ENCODE measurements at places on chromosomes 4 and X. TPM values are rescaled to one million over a fixed set of nuclear protein-coding genes. Genes with fewer than 3 reads are reported as not detected.
A peak's percentile ranks its signal among the peaks of the same experiment; 100 is the strongest.

DNA sequence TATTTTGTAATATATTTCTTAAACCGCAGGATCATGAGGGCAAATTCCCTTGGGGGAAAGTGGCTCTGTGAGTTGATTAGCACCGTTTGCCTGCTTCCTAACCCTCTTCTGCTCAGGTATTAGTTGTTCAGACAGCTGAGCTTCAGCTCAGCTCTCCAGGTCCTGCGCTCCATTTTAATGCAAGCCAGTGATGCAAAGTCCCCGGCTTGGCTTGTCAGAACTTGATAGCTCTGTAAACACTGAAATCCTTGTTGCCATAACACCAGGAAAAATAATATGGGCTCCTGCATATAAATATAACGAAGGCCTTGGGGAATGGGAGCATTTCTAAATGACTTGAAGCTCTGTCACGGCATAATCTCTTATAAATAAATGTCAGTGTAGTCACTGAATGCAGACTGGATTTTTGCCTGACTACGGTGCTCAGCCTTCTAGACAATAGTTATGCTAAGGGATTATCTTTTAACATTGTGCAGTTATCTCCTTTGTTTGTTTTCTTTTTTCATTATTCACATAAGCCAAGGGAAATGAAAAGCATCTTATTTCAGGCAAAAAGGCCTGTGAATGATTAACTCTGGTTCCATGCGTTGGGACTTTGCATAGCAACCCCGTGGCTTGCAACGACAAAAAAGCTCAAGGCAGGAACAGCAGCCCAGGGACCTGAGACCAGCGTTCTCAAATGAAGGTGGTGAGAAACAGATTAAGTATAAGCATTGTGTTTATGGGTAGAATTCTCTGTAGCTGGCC lies 253.2 kb downstream of the SPRY1 start:
- H3K27me3 ChIP-seq: no peaks in the 10 kb centered on the region
- H3K4me1 ChIP-seq: peaks cover 7% of the 10 kb centered on the region
- DNase-seq: peak; percentile 91
- no peaks in the 10 kb centered on the region for H3K36me3 ChIP-seq
- peak overlapping the region; percentile 52 for H3K27ac ChIP-seq
- H3K4me3 ChIP-seq: peak overlapping the region; percentile 47

Gene MAGEA10
- not detected for polyA plus RNA-seq

Gene SPOCK3
- 0.84 TPM for polyA plus RNA-seq

DNA sequence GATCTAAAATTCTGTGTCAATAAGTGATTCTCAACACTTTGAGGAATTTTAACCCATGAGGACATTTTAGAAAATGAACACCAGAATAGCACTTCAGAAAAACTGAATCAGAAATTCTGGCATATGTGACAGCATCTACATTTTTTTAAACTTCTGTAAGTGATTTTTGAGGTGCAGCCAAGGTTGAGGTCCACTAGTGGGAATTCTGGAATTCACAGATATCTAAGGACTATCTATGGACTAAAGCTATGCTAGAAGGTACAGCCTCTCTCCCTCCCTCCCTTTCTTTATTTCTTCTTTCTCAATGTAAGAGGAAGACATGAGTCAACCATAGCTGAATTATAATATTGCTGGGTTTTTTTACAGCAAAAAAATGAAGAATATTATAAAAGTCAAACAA lies 508.2 kb upstream of the ATOH1 start:
- H3K4me1 ChIP-seq: no peaks in the 10 kb centered on the region
- no peak for DNase-seq
- H3K27me3 ChIP-seq: no peaks in the 10 kb centered on the region
- no peaks in the 10 kb centered on the region for H3K36me3 ChIP-seq

Gene FAM184B
- 0.39 TPM for polyA plus RNA-seq

GRCh38 chr4:119172223-119172622 lies 36.6 kb downstream of the MYOZ2 start:
- DNase-seq: no peak
- no peak overlapping the region for H3K4me3 ChIP-seq
- no peaks in the 10 kb centered on the region for H3K36me3 ChIP-seq
- no peak overlapping the region for H3K27ac ChIP-seq

DNA sequence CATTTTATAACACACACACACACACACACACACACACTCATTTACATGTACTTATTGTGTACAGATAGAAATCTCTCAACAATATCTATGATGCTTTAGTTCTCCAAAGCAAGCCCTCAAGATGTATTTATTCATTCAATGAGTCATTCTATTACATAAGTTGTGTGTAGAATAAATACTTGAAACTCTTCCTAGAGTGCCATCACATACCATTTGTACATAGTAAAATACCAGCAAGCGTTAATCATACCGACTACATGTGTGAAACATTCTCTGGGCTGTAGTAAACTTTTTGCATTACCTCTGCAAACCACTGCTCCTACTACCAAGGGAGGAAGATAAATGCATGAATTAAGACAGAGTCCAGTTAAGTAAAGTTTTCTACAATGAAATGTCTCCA lies 70.9 kb downstream of the EPHA5 start:
- H3K4me3 ChIP-seq: no peak overlapping the region
- H3K36me3 ChIP-seq: no peaks in the 10 kb centered on the region
- DNase-seq: no peak
- no peaks in the 10 kb centered on the region for H3K4me1 ChIP-seq
- no peak overlapping the region for H3K27ac ChIP-seq
- H3K27me3 ChIP-seq: no peaks in the 10 kb centered on the region

Gene EPHA5
- polyA plus RNA-seq: not detected

DNA sequence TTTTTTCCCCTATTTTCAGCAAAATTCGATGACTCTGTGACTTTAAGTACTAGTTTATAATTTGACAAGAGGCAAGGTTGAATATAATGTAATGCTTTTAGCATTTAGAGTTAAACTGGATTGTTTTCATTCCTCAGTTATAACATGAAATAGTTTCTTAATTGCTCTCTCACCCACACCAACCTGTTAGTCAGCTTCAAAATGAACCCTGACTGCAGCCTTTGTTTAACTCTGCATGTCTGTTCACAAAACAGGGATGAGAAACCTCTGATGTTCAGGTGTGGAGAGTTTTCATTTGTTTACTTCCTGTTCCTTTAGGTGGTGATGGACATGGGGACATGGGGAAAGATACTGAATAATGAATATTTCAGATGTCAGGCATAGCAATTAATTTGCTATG lies 49.9 kb upstream of the MND1 start:
- no peaks in the 10 kb centered on the region for H3K27me3 ChIP-seq
- DNase-seq: peak; percentile 52
- no peak overlapping the region for H3K27ac ChIP-seq
- peaks cover 6% of the 10 kb centered on the region for H3K36me3 ChIP-seq
- no peak overlapping the region for H3K4me3 ChIP-seq
- peaks cover 4% of the 10 kb centered on the region for H3K4me1 ChIP-seq

Gene PCDH19
- 0.75 TPM for polyA plus RNA-seq

Gene EFHC2
- polyA plus RNA-seq: 1.6 TPM

DNA sequence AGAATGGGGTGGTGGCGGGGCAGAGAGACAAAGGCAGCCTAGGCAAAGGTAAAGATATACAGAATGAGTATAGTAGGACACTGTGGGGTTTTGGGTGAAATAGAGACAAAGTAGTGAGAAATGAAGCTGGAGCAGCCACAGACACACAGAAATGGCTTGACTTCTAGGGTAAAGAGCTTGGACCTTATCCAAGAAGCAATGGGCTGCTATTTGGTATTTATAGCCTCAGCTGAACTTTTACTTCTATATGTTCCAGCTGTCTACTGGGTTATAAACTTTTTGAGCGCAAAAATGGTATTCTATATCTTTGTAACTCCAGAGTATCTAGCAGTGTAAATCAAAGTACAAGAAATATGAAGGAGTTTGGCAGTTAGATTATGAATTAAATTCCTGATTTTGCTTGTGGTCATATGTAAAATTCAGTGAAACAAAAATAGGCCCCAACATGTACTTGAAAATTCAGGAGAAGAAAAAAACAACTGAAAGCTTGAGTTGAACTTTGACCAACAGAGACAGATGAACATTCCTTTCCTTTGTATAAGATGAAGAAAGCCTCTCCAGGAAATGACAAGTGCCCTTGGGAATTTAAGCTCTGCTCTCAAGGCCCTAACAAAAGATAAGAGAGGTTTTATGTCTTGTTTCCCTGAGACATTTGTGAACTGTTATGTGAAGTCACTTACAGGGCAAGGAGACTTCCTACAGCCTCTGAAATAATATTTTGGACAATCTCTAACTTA lies 354.1 kb downstream of the CHIC1 start:
- H3K4me1 ChIP-seq: no peaks in the 10 kb centered on the region
- no peak overlapping the region for H3K27ac ChIP-seq
- no peaks in the 10 kb centered on the region for H3K36me3 ChIP-seq
- peaks cover 5% of the 10 kb centered on the region for H3K27me3 ChIP-seq
- peak; percentile 52 for DNase-seq
- no peak overlapping the region for H3K4me3 ChIP-seq

Gene FRG2
- polyA plus RNA-seq: not detected

DNA sequence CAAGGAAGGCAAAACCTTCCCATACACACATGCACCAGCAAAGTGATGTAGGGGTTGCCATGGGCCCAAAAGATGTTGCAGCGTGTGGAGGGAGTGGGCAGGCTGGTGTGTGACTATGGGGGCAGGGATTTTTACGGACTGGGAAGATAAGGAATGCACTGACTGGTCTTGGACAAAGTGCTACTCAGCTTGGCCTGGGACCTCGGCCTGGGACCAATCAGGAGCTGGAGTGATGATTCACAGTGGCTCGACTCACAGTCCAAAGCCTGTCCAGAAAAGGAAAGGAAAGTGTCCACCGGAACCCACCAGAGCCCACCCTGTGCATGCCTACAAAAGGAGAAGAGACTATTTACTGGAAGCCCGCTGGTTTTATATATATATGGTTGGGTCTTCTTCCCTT lies 567.0 kb upstream of the GNPDA2 start:
- H3K36me3 ChIP-seq: no peaks in the 10 kb centered on the region
- H3K27ac ChIP-seq: no peak overlapping the region
- no peaks in the 10 kb centered on the region for H3K27me3 ChIP-seq
- DNase-seq: no peak
- H3K4me1 ChIP-seq: no peaks in the 10 kb centered on the region

Gene PPEF1
- 0.92 TPM for polyA plus RNA-seq

- peak; percentile 85 for DNase-seq
- no peaks in the 10 kb centered on the region for H3K36me3 ChIP-seq
- H3K27ac ChIP-seq: no peak overlapping the region
- peaks cover 23% of the 10 kb centered on the region for H3K4me1 ChIP-seq
Measured at GRCh38 chr4:30718021-30718542, 2.1 kb upstream of the PCDH7 start.

GRCh38 chr4:127486248-127486647 lies 146.5 kb upstream of the INTU start:
- no peak for DNase-seq
- H3K4me3 ChIP-seq: no peak overlapping the region
- no peak overlapping the region for H3K27ac ChIP-seq
- no peaks in the 10 kb centered on the region for H3K27me3 ChIP-seq

- DNase-seq: no peak
- H3K27ac ChIP-seq: no peak overlapping the region
- H3K27me3 ChIP-seq: no peaks in the 10 kb centered on the region
- no peaks in the 10 kb centered on the region for H3K4me1 ChIP-seq
- H3K4me3 ChIP-seq: no peak overlapping the region
Measured at GRCh38 chr4:16977081-16977480, 78.6 kb upstream of the LDB2 start.

GRCh38 chrX:19372547-19373331 lies 29.0 kb downstream of the PDHA1 start:
- H3K27ac ChIP-seq: no peak overlapping the region
- no peaks in the 10 kb centered on the region for H3K36me3 ChIP-seq
- peak overlapping the region; percentile 34 for H3K4me3 ChIP-seq
- peak; percentile 70 for DNase-seq

DNA sequence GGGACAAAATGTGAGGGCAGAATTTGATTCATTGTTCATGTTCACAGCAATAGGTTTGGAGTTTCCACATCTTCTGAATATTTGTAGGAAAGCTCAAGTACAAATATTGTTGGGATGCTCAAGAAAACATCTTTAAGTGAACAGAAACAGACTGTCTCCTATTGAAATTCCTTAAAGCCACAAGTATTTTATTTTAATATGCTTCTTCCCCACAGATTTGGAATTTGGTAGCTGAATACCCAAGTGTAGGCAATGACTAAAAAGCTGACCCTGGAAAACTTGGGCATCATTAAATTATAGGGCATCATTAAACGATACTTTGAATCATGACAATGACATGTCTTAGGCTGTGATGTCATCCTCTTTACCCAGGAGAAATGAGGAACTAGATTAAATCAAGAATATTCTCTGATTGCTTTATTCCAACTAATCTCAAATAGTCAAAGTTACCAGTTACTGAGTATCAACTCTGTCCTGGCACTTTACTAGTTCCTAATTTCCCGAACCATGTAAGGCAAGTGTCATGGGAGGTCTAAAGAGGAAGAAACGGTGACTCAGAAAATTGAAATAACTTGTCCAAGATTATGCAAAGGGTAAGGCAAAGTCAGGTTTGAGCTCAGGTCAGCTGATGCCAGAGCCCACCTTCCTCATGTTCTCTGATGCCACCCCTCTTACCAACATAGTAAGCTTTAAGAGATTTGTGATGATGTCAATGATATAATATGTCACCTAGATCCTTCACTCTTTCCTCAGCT lies 223.1 kb upstream of the LEF1 start:
- H3K27ac ChIP-seq: no peak overlapping the region
- no peaks in the 10 kb centered on the region for H3K27me3 ChIP-seq
- H3K36me3 ChIP-seq: no peaks in the 10 kb centered on the region
- H3K4me1 ChIP-seq: no peaks in the 10 kb centered on the region
- DNase-seq: no peak

DNA sequence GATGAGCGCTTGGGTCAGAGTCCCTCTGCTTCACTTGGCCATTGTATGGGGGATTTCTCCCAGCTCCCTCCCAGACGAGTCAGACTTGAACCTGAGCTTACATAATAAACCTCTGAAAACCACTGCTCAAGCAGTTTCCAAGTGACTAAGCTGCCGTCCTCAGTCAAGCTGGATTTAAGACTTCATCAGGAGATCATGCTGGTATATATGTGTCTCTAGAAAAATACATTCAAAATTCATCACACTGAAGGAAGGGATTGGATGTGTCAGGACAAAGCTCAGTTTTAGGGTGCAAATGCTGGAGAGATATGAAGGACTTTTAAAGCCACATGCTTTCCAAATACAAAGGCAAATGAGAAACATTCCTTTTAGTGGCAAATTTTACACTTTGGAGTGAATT lies 114.3 kb downstream of the QDPR start:
- no peaks in the 10 kb centered on the region for H3K4me1 ChIP-seq
- H3K36me3 ChIP-seq: no peaks in the 10 kb centered on the region
- H3K27ac ChIP-seq: no peak overlapping the region
- no peak overlapping the region for H3K4me3 ChIP-seq
